ENCODE measurements at places on chromosomes 12 and 14.
A peak's percentile ranks its signal among the peaks of the same experiment; 100 is the strongest.

DNA sequence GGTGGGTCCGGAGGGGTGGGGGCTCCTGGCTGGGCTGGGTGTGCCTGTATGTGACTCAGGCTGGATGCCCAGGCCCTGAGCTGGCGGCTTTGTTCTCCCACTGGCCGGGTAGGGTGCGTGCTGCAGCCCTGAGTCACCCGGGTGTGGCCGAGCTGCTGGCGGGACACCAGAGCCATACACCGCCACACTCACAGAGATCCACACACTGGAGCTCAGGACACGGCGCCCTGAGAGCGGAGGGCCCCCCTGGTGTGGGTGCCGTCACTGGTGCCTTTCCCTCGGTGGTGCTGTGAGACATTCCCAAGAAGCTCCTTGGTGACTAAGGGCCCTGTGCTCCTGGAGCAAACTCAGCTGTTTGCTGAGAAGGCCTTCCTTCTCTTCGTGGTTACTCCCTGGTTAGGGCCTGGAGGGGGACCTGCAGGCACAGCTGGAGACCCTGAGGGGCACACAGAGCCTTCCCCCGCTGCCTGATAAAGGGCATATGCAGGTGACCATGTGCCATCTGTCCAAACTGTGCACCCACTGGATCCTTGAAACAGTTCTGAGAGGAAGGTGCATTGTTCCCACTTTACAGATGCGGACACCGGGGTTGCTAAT, 44.3 kb downstream of the KRT80 start:
- no peak for DNase-seq

- no peak for DNase-seq
These were observed 26.8 kb downstream of the RGS6 start for GRCh38 chr14:71959055-71959454.

DNA sequence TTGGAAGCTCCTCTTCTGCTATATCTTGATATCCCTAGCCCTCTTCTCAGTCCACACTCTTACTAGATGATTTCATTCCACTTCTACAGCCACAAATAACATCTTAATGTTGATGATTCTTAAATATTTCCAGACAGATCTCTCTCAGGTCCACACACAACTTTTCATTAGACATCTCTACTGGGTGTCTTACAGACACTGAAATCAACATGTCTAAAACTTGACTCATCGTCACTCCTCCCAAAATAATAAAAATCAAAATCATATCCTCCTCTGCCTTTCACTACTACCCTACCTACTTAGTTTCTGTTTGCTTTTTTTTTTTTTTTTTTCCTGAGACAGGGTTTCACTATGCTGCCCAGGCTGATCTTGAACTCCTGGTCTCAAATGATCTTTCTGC, 11.9 kb downstream of the PRDM4 start:
- DNase-seq: no peak

DNA sequence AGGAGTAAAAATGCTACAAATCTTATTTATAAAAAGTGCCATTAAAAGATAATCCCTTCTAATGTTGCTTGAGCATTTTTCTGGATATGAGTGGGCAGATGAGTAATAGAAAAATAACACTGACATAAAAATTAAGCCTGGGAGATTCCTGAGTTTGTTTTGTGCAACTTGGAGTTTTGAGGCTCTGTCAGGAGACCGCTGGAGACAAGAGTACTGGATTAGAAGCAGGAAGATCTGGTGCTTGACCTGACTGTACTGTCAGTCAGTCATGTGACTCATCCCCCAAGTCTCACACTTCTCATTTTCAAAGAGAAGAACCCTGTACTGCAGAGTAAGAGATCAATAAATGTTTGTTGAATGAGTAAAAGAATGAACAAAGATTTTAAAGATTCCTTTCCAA, 29.4 kb downstream of the ANO4 start:
- no peak for DNase-seq

GRCh38 chr12:21165048-21165447, 34.1 kb downstream of the SLCO1B1 start:
- DNase-seq: no peak

GRCh38 chr14:74570696-74571095, 41.3 kb downstream of the LTBP2 start:
- DNase-seq: no peak

DNA sequence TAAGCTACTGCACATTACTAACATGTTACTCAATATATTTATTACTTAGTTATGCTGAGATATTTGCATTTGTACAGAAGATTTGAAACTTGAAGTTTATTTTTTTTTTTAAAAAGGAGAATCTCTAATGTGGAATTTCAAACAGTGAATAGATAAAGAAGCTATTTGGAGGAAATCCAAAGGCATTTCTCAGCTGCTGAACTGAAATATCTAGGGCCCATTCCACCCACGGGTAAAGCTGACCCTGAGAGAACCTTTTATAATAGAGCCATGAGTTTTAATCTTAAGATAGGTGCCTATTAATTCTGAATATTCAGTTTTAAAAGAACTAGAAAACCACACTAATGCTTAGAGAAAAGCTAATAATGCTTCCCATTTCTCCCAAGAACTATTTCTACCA, 225.4 kb upstream of the CAND1 start:
- DNase-seq: no peak

DNA sequence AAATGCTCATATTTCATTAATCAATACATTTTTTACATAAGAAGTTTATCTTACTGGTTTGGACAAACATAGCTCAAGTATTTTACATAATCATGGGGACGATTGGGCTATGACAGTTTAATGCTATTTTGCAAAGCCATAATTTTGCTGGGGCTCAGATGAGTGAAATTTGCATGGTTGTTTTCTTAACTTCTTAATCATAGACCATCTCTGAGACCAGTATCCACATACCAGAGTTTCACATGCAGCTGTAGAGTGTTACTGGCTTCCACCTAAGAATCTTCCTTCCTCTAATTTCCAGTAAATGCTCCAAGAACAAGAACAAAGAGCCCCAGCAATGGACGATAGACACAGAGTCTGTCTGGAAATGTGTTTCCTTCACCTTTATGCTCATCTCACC, 303.0 kb upstream of the TMEM132C start:
- no peak for DNase-seq

DNA sequence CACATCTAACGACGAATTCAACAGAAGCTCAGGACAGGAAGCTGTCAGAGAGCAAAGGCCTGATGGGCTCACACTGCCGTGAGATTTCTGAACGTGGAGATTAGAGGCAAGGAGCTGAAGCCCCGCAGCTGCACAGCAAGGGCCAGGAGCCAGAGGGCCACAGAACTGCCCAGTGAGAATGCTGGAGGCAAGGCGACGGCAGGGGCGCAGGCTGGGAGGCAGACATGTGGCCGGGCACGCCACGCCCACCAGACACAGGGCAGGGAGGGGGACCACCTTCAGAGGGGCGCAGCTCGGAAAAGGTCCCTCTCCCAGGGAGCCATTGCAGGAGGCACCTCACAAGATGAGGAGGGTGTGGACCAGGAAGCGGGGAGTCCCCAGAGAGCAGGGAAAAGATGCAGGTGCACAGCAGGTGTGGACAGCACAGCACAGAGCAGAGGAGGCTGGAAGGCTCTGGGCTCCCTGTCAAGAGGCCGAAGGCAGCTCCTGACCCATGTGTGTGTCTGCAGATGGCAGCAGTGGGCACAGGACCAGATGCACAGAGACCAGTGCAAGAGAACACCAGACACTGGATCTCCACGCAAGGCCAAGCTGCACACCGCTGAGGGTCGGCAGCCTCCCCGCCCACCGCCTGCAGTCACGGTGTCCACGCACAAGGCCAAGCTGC, 23.0 kb downstream of the BTBD6 start:
- DNase-seq: no peak

DNA sequence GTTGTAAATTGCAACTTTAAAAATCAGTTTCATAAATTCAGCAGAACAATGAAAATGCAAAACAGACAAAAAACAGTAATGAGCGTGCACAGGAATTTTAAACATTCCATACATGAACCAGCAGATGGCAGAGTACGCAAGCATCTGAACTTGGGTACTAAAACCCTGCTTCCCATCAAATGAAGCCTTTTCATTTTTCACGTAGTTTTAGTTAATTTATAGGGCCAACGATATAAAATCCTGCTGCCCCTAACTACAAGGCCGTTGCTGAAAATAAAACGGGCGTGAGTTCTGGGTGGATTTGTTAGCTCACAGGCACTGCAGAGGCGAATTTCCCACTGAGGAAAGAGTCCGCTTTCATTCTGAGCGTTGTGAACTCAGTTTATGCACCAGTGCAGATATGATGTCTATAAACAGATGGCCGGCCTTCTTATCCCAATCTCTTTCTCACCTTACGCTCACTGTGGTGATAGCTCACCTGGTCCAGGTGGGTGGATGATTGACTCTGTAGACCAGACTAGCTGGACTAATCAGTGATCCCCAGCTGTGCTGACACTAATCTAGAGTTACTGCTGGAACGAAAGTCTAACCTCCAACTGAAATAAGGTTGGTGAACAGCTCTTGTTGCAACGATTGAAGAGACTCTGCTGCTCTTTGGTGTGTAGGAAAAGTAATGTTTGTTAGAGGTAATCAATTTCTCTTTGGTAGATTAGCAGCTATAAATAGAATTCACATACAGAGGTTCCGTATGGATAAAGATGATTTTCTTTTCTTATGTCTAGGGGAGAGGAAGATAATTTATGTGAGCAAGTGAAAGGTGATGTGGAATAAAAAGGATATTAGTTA, 89.2 kb downstream of the PDZRN4 start:
- no peak for DNase-seq

DNA sequence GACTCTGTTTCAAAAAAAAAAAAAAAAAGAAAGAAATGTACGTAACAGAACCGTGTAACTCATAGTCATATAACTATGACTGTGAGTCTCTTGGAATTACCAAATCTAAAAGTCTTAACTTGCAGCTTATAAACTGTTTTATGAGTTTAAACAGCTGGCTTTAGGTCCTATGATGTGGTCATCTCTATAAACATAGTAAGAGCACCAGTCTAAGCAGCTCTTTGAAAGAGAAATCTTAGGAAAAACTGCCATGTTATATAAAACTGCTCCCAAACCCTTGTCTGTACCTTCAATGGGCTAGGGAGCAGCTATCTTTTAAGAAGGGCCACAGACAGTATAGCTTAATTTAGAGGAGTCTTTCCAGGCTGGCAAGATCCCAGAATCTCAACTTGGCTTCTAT, 115.5 kb upstream of the AEBP2 start:
- DNase-seq: no peak

- no peak for DNase-seq
These were observed 42.1 kb downstream of the B4GALNT3 start for GRCh38 chr12:501722-502447.

GRCh38 chr14:54773171-54774006, 129.2 kb downstream of the GCH1 start:
- peak; percentile 80 for DNase-seq

DNA sequence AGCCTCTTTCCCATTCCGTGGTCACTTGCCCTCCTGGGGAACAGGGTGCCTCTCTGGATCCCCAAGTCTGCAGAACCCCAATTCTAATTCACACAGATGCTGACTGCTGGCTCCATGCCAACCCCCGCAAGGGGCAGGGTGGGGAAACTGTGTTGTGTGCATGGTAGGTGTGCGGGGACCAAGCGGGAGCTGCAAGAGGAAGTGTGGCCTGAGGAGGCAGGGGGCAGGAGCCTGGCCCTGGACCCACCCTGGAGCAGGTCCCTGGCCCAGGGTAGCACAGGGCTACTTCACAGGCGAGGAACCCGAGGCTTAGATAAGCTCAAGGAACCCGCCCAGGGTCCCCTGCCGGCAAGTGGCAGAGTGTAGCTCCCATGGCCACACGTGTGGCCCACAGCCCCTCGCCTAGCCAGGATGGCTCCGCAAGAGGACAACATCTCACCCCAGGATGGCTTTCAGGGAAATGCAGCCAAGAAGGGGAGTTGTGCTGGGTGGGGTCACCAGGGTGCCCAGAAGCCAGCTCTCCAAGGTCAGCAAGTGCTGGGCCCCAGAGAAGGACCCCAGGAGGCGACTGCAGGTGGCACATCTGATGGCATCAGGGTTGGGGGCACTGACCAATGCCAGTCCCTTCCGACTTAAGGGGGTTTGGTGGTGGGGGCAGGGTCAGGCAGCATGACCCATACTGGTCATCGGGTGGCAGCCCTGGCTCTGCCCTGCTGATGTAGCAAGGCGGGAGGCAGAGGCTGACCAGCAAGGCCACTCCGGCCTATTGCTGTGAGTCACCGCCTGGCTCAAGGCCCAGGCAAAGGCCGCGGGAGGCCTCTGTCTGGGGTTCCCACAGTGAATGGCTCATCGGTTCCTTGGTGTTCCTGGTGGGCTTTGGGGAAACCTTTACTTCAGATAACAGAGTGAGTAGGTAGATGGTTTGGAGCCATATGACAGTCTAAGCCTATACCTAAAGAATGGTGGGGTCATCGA, 37.3 kb upstream of the EML1 start:
- DNase-seq: no peak

GRCh38 chr12:49334226-49334625, 2.8 kb downstream of the C1QL4 start:
- DNase-seq: no peak

GRCh38 chr12:98224584-98225221, 290.7 kb upstream of the TMPO start:
- no peak for DNase-seq

DNA sequence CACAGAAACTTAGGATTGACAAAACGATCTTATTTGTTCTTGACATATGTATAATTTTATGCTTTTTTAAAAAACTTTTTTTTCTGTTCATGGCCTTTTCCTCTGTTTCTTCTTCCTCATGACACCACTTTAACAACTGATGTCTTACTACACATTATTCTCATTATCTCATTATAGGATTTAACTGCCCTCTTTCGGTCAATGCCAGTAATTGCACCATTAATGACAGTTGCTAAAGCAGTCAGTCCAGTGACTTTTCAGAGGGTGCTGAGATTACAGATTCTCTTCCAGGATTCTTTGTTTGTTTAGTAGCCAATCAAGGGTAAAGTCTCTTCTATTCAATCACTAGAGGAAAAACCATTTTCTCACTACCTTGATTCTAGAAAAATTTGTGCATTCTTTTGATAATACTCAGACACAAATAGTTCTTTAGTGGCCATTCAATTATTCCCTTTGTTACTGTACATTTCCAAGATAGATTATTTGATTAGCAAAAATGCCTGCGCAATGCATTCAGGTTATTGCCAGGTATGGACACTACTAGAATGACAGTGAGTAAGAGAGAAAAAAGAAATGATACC, 50.1 kb downstream of the KLRG1 start:
- no peak for DNase-seq

DNA sequence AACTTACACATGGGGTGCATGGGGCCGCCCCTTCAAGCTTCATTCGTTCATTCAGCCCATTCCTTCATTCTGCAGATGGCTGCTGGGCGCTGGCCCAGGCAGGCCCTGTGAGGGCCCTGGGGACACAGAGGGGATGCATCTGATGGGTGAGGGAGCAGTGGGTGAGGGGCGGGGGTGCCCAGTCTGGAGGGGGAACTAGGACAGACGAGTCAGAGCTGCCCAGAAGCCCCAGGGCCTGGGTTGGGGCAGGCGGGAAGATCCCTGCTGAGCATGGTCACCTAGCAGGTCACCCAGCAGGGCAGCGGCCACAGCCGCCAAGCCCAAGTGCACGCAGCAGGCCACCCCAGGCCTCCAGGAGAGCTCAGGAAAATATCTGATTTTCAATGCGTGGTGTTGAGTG, 14.1 kb downstream of the TRMT61A start:
- DNase-seq: no peak

DNA sequence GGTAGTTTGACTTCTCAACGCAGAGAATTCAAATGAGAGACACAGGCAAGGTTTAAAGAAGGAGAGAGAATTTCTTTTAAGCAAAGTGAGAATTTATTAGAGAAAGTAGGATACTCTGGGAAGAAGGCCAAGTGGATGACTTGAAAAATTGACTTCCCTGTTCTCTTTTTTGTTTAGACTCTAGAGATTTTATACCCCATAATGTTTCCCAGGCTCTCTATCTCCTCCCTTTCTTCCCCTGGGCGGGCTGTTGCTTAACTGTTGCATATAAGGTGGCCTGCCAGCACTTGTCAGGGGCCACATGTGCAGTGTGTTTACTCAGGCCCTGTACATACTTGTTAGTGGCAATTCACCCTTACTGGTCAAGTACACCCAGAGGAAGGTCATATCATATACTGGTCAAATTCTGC, 403.7 kb downstream of the SLC6A15 start:
- peak; percentile 29 for DNase-seq

Measured in DMS 273 treated with DMSO at 0.1 percent for 48 hours (cell line).